ENCODE measurements at places on chromosomes 1 and 21.

GRCh38 chr1:63701187-63701586 is 72.6 kb upstream of the ROR1 start:
- no peak for DNase-seq

- DNase-seq = no peak
Measured at GRCh38 chr1:19752083-19752696, 47.5 kb downstream of the TMCO4 start.

- DNase-seq = no peak
Measured at GRCh38 chr1:2320006-2320405, 71.3 kb downstream of the MORN1 start.

GRCh38 chr1:10604966-10605365 is 130.2 kb downstream of the PEX14 start:
- DNase-seq = no peak

GRCh38 chr1:32666901-32667566 is 16.0 kb downstream of the RBBP4 start:
- peak; percentile 50 for DNase-seq

DNA sequence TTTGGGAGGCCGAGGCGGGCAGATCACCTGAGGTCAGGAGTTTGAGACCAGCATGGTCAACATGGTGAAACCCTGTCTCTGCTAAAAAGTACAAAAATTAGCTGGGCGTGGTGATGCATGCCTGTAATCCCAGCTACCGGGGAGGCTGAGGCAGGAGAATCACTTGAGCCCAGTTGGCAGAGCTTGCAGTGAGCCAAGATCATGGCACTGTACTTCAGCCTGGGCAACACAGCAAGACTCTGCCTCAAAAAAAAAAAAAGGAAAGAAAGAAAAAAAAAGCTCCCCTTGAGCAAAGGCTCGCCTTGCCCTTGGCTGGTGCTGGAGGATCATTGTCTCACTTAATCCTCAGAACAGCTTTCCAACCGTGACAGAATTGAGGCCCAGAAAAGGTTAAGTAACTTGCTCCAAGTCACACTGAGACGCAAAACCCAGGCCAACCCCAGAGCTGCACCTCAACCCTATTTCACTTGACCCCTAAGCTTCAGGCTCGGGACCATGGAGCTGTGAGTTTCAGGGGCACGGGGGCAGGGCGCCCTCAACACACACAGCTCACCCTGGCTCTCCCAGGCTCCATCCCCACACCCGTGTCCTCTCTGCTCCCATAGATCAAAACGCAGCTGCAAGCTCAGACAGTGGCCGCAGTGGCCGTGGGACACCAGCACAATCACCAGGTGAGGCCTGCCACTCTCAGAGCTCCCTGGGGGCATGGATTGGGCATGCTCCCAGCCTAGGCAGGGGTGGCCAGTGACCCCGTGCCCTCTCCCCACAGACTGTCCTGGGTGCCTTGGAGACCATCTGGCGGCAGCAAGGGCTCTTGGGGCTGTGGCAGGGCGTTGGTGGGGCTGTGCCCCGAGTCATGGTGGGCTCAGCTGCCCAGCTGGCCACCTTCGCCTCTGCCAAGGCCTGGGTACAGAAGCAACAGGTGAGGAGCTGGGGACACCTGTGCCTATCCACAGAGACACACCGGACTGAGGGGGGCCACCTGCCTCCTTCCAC is 1.6 kb downstream of the SLC25A34 start:
- DNase-seq = no peak

- DNase-seq = no peak
Measured at GRCh38 chr1:70355920-70356319, 1.4 kb upstream of the ANKRD13C start.

DNA sequence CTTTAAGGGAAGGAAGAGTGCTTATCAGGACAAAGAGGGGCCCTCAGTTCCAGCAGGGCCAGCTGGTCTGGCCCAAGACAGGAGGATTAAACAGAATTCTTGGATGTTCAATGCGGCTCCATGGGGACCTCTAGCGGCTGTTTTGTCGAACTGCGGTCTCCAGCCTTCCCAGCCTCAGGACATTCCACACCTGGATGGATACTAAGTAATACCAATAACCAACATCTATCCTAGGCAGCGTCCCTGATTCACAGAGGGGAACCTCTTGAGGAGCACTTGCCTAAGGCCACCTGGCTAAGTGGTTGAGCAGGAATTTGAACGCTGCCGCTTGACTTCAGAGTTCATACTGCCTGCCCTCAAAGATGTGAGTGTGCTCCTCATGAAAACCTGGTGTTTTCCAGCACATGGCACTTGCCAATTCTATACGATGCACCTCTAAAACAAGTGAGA is 15.5 kb upstream of the CD247 start:
- DNase-seq = peak; percentile 88

DNA sequence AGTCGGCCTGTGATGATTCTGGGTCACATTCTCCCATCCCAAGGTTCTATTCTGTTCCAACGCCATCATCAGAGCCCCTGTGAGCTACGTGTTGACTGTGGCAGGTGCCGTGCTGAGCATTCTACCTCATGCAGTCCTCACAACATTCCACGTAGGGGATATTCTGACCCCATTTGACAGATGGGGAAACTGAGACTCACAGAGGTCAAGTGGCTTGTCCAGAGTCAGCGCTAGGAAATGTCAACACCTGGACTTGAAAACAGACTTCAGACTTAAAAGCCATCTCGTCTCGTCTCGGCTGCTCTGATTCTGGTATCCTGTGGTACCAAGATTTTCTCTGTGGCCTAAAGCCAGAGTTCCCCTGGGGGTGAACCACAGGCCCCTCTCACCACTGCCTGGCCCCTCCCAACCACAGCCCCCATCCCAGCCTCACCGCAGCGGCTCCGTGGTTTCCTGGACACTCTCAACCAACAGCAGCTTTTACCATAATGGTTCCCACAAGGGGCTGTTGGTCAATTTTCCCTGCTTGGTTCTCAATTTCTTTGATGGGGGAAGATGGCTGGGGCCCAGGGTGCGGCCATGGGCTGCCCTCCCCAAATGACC is 39.6 kb downstream of the SDC3 start:
- DNase-seq = no peak
